Stimulated activated naive CD8-positive, alpha-beta T cell treated with anti-CD3 and anti-CD28 coated beads, Interleukin-15, amount 100 ng/mL, for 72 hours (primary cell): ENCODE measurements at places on chromosomes 4 and X.

- no peak for DNase-seq
Observed at GRCh38 chr4:156915221-156915620, 56.4 kb downstream of the PDGFC start.

DNA sequence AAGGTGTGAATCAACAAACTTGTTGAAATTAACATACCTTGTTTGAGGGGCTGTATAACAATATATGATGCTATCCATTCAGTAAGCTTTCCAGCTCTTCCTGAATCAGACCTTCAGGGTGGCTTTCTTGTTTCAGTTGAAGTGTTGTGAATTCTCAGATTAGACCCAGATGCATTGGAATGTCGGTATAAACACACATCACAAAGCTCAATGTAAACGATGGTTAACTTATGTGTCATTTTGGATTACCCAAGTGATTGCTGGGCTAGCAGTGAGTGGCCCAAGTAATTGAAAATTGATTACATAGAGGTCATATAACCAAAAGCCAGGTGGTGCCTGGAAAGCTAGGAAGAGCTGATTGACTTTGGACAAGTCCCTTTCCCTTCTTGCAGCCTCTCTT, 115.0 kb downstream of the SHROOM4 start:
- DNase-seq, result no peak

GRCh38 chr4:125062115-125063050, 252.4 kb upstream of the FAT4 start:
- no peak for DNase-seq

GRCh38 chrX:151996347-151996746, 21.9 kb upstream of the GABRE start:
- no peak for DNase-seq
